ENCODE measurements at places on chromosomes 4 and X.

DNA sequence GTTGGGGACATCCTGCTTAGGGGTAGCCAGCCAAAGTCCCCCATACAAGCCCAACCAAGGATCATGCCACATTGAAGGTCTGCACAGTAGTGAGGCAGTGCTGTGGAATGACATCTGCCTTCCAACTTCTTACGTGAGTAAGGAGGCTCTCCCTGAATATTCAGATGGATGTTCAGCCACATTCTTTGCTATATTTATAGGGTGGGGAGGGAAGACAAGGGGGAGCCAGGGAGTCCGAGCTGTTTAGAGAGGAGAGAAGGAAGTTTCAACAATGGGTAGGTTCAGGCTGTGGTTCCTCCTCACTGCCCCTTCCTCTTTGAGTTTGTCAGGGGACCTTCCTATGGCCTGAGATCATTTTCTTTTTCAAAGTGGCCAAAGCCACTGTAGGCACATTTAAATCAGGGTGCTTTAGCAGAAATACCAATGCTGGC lies 29.8 kb downstream of the MSN start:
- DNase-seq: no peak

- DNase-seq: peak; percentile 51
These were observed at the start of gene LIN54 for GRCh38 chr4:83010522-83011318. Gene LIN54 (minus strand): TSS chr4:83010823. CDS start chr4:82984844, 25,979 bp downstream.

DNA sequence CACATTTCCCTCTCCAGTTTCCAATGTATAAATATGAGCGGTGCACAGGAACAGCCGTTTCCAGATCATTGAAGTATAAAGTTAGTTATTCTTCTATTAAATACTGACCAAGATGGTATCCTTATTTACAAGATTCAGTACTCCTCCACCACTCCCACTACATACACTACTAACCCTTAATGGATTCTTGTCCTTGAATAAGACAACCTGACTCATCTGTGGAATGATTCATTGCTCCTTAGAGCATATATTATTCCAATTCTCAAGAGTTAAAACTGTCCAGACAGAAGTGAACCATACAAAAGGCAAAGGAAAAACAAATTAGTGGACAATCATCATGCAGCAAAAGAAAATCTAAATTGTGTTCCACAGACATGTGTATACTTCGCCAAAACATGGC lies 373.3 kb downstream of the IDS start:
- no peak for DNase-seq

GRCh38 chrX:113222305-113222704 lies 381.7 kb upstream of the AMOT start:
- no peak for DNase-seq

All from stimulated activated CD8-positive, alpha-beta memory T cell treated with anti-CD3 and anti-CD28 coated beads, Interleukin-4, amount 100 ng/mL, for 1 hour (primary cell).